Jurkat, Clone E6-1 (cell line): ENCODE measurements at places on chromosomes 1 and 21.
A peak's percentile ranks its signal among the peaks of the same experiment; 100 is the strongest.

GRCh38 chr1:210292231-210292871 lies 36.4 kb upstream of the HHAT start:
- DNase-seq: no peak

DNA sequence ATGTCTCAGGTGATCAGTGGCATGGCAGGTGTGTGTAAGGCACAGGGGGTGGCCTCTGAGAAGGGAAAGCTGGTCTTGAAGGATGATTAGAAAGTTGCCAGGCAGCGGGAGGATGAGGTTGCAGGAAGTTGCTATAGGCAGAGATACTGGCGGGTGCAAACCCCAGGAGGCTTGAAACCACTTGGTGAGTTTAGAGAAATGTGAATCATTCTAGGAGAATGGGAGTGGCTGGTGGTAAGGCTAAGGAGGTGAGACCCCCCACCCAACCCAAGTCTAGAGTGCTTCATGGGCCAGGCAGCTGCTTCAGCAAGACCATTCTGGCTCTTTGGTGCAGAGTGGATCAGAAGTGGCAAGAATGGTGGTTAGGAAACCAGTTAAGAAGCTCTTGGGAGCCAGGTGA lies 9.0 kb downstream of the SH2D2A start:
- no peak for DNase-seq

- no peak for DNase-seq
Observed at GRCh38 chr1:209072481-209072880, 511.0 kb upstream of the CAMK1G start.

DNA sequence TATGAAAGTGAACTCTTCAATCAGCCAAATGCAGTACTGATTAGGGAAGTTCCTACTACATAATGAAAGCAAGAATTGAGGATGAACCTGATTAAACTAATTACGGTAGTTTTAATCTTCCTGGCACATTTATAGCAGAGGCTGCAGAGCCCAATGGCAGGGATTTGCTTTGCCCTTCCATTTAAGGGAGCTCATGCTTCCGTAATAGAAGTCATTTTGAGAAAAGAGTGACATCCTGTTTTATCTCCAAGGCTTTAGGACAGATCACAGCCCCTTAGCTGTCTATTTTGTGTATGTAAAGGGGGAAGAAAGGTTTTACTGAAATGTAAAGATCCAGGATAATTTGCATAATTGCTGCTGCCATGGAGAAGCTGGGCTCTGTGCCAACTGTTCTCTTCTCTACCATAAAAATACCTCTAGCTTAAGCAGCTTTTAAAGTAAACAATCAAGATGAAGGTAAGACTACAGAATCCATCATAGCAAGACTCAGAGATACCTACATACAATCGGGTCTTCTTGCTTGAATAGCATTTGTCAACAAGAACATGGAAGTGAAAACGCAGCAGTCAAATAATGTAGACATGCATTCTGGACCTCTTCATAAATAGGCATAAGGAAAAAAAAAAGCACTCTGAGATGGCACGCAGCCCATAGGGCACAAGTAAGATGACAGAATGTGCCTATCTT lies 62.5 kb downstream of the ASH1L start:
- DNase-seq: peak; percentile 24

- DNase-seq: no peak
Observed at GRCh38 chr1:75099581-75099980, 34.6 kb upstream of the LHX8 start.

DNA sequence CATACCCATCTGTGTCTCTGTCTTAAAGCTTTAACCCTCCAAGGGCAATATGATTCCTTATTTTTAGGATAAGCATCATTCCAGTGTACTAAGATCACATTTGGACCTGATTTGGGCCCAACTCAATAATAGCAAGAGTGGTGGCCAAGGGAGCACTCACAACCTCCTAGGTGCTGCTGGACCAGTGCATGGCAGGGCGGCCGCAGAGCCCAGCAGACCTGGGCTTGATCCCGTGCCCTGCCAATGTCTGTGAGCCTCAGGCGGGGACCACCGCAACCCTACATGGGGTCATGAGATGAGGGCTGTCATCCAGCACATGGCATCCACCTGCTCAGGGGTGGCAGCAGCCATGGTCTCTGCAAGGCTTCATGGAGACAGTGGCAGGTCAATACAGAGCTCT lies 201.8 kb upstream of the TMEM51 start:
- no peak for DNase-seq

DNA sequence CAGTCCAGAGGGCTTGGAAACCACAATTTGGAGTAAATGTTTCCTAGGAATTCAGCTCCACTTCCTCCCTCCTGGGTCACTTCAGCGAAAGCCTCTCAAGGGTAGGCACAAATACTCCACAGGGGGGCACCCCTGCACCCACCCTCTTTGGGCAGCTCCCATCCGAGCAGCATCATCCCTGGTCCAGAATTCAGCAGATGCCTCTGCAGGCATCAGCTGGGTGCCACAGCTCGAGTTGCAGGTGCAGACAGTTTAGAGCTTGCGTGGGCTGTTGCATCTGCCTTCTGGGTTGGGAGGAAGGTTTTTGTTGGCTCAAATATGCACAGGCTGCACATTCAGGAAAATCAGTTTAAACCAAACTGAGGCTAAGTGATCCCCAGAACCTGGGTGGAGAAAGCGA lies 25.0 kb downstream of the KANK4 start:
- peak; percentile 36 for DNase-seq

GRCh38 chr1:228152918-228153258 lies 3.2 kb downstream of the GJC2 start:
- DNase-seq: no peak

DNA sequence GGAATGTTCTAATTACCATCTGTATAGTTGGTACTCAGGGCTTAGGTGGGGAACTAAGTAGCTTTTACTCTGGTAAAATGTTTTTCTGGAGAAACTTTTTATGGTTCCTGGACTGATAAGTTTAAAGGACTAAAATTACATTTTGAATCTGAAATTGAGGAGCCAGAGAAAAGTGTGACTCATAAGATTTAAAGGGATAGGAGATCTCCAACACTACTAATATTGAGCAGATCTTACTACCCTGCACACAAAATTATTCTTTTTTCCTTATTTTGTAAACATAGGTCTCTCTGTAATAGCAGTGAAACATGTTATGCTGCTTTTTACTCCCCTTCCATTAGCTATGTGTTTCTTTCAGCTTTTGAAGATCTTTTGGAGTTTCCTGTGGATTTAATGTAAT lies 32.5 kb downstream of the MTF2 start:
- no peak for DNase-seq

GRCh38 chr1:27489973-27490741 lies at the start of gene WASF2:
WASF2 (minus strand) TSS chr1:27490167; CDS start chr1:27428890, 61,277 bp downstream.
- DNase-seq: peak; percentile 96

DNA sequence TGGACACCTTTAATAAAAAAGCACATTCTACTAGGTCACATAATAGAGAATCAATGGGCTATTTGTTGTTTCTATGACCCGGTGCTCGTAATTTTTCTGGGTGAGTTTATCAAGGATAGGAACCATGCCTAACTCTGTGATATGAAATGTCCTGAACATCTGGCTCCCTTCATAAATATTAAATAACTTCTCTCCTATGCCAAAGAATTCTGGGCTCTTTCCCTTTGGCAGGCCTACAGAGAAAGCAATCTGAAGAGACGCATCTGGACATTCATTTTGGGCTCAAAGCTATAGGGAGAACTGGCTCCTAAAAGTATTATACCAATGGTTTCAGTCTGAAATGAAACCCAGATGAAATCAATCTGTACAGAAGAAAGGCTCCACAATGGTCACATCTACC lies 38.8 kb upstream of the ANGPTL7 start:
- DNase-seq: no peak
